GM23248 (cell line): ENCODE measurements at places on chromosomes 2 and 18. TPM values are rescaled to one million over a fixed set of nuclear protein-coding genes. Genes with fewer than 3 reads are reported as not detected.

The TPRKB gene
- total RNA-seq, result 20.1 and 24.4 TPM in 2 replicates

The CIB4 gene
- total RNA-seq, result not detected in 2 replicates

The SATB2 gene
- total RNA-seq, result 6.3 and 9.9 TPM in 2 replicates

The MC4R gene
- total RNA-seq, result 0.32 TPM in 1 of 2 replicates, not detected in the other

The MARCO gene
- not detected in 2 replicates for total RNA-seq

The SULT1C4 gene
- not detected in 2 replicates for total RNA-seq

The LOXL3 gene
- total RNA-seq, result 52.4 and 56.9 TPM in 2 replicates

DNA sequence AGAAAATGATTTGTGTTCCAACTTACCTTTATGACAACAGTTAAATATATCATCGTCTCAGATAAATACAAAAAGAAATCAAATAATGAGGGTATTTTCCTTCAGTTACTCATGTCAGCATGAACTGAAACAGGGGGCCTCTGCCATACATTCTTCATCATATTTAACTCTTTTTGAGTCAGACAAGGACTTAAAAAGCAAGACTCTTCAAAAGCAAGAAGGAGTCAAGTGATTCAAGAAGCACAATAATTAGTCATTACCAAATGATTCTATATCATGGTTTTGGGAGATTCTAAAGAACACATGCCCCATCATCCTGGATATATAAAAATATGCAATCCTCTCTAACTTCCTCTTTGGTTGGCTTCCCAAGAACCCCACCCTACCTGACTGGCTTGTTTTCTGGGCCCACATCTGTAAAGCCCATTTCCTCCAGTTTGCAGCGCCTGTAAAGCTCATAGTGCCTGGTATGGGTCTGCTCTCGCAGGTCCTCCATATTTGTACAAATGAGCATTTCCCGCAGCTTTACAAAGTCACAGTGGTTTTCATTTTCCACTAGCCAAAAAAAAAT, 49.7 kb downstream of the SEPTIN10 start:
- peak; percentile 36 for DNase-seq

DNA sequence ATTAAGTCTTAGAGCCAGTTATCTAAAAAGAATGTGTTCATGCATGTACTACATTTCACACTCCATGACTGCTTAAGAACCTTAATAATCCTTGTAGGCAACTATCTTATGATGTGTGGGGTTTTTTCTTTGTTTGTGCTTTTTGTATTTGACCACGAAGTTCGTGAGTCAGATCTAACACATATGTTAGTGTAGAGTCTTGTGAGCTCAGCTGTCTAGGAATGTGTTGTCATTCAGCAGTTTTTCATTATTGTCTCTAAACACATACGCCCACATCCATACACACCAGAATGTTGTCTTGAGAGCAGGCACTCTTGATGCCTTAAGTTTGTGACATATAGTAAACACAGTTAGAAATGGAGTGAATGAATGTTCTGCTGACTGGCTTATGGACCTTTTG, 38.4 kb downstream of the CAB39 start:
- DNase-seq, result peak; percentile 90

DNA sequence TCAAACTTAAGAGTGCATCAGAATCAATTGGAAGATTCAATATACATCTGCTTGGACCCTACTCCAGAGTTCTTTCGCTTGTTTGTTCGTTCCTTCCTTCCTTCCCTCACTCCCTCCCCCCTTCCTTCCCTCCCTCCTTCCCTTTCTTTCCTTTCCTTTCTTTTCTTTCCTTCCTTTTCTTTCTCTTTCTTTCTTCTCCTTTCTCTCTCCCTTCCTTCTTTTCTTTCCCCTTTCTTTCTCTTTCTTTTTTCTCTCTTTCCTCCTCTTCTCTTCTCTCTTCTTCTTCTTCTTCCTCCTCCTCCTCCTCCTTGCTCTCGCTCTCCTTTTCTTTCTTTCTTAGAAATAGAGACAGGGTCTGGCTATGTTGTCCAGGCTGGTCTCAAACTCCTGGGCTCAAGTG, 45.9 kb downstream of the MTHFD2 start:
- DNase-seq, result no peak

- DNase-seq, result no peak
Measured at GRCh38 chr2:238876232-238876630, 28.3 kb downstream of the TWIST2 start.

- no peak for DNase-seq
Measured at GRCh38 chr18:39701055-39701783, 2135.6 kb upstream of the CELF4 start.

GRCh38 chr18:22424565-22424963, 6.8 kb upstream of the CTAGE1 start:
- no peak for DNase-seq

DNA sequence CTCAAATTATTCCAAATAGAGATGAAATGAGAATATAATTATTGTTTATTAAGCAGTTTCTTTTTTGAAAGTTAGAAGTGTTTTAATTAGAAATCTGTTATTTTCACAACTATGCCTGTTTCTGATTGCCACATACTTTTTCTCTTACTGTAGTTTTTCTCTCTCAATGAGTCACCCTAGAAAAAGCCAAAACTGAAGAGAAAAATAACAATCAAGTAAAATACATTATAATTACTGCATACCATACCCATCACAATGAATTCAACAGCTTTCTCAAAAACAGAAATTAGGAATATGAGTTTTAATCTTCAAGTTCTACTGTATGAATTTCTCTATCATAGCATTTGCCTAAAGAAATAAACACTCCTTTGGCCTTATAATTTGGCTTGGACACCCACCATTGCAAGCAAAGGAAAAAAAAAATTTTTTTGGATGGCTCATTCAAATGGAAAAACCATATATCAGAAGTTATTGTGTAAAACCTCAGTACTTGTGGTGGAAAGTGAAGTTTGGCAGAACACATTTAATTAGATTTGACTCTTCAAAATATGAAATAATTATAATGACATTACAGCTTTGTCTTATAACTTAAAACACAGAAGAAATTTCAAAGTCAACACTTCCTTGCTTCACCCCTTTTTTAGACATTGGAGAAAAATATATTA, 138.5 kb downstream of the DYM start:
- DNase-seq, result peak; percentile 78

DNA sequence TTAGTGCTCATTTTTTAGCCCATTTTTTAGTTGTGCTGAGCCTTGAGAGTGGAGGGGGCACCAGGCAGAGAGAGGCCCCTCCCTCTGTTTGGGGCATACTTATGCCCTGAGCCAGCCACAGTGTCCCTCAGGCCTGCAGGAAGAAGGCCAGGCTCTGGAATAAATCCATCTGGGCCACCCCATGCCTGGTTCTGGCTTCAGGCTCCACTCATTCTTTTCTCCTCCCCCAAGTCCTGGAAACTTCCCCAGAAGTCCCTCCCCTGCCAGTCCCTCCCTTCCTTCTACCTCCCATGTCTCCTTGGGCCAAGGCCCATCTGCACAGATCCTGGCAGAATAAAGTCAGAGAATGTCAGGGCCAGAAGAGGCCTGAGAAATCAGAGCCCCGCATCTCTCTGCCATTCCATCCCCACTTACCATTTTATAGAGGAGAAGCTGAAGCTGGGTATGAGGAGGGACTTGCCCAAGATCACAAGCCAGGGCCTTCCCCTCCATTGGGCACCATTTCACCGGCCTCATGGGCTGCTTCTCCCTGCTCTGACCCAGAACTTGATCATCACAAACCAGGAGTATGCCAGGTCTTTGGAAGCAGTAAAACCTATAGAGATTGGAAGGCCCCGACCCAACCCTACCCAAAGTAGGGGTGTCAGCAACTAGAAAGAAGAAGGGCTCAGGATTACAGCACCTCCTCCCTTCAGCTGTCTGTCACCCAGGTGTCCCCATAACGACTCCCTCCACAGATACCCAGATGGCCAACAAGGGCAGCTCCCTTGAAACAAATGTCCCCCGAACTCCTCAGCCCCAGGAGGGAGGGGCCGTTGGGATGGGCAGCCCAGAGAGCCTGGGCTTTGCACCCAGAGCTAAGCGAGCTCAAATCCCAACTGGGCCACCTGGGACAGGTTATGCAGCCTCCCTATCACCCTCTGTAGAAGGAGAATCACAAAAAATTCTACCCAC, 108.4 kb downstream of the POLR1A start:
- DNase-seq, result peak; percentile 70

- DNase-seq, result no peak
Measured at GRCh38 chr18:27227721-27228120, 42.6 kb upstream of the CHST9 start.

DNA sequence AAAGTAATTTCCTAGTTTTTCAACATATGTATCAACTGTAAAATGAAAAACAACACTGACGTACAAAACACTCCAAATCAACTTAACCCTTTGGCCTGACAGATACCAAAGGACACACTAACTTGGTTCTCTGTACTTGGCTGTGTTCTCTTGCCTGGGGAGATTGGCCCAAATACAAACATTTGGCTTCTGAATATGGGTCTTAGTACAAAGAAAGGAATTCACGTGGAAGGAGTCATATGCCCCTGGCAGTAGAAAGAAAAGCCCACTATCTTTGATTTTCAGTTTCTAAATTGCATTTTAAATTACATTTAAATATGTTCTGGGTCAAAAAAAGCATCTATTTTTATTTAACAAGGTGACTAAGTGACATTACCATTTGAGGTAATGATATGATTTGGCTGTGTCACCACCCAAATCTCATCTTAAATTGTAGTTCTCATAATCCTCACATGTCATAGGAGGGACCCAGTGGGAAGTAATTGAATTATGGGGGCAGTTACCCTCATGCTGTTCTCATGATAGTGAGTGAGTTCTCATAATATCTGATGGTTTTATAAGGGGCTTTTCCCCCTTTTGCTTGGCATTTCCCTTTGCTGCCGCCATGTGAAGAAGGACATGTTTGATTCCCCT, 153.6 kb upstream of the CCDC195 start:
- peak; percentile 90 for DNase-seq

DNA sequence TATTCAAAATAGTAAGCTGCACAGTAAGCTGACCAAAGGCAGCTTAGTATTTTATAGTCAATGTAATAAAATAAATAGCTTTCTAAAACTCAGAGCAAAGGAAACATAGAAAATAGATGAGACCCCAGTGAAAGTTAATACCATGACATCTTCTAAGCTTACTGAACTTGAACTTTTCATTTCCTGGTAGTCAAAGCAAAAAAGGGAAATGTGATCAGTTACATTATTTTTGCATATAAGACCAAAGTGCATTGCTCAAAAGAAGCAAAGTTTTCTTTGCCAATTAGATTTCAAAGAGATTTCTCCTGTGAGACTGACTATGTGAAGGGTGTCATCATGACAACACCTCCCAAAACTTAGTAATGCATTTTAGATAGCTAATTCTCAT, 70.2 kb downstream of the MYO1B start:
- no peak for DNase-seq

GRCh38 chr2:39504790-39505335, 67.8 kb upstream of the MAP4K3 start:
- peak; percentile 84 for DNase-seq

- no peak for DNase-seq
Measured at GRCh38 chr2:156345582-156345981, 13.1 kb upstream of the NR4A2 start.

DNA sequence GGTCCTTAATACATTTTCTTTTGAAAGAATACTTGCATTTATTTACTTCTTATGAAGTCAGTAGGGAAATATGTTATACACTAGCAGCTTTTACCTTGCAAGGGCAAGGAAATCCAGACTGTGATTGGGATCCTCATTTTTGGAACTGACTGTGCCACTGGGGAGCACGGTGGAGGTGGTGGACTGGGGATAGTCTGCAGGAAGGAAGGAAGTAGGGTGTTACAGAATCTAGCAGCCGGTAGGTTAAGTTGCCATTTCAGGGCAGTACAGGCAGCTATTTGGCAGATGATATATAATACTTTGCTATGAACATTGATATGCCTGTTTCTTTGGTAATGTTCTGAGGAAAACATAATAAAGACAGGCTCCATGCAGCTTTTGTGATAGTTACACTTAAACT, 238.3 kb downstream of the PHLPP1 start:
- DNase-seq, result no peak

GRCh38 chr2:240201866-240202265, 61.4 kb upstream of the OTOS start:
- no peak for DNase-seq

DNA sequence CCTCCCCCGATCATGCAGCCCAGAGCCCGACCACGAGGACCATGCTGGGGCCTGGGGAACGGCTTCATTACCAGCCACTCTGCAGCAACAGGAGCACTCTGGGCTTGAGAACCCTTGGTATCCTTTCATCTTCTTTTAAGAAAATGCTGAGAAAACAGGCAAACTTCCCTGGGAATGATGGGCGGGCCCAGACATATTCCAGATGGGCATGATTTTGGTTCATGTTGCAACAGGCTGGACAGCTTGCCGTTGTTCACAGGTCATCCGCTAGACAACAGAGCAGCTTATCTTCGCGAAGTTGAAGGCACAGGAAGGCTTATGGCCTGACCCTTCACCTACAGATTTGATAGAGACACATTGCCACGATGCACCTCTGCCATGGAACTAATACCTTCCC, 121.0 kb downstream of the KLHL29 start:
- DNase-seq, result peak; percentile 46

- peak; percentile 92 for DNase-seq
Measured at GRCh38 chr18:12327510-12328178, 19.6 kb downstream of the TUBB6 start.

GRCh38 chr18:26091047-26091630, 726 bp upstream of the SS18 start:
- peak; percentile 90 for DNase-seq

DNA sequence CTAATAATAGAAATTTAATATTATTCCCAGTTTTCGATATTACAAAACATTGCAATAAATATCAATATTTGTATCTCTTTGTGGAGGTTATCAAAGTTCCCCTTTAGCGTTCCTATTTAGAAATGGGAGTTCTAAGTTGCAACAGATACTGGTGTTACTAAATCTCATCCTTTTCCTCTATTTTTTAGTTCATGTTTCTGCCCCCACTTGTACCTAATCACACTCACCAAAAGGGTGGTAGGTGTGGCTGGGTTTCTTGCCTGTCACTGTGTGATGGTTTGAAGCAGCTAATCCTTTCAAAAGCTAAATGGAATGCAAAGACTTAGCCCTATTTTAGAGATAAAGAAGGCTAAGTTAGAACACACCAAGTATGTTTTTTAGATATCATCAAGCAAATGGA, 997.9 kb downstream of the TSN start:
- no peak for DNase-seq

GRCh38 chr2:120731175-120731574, 4.5 kb upstream of the GLI2 start:
- no peak for DNase-seq

GRCh38 chr2:136527560-136527959, 237.8 kb upstream of the THSD7B start:
- peak; percentile 29 for DNase-seq

DNA sequence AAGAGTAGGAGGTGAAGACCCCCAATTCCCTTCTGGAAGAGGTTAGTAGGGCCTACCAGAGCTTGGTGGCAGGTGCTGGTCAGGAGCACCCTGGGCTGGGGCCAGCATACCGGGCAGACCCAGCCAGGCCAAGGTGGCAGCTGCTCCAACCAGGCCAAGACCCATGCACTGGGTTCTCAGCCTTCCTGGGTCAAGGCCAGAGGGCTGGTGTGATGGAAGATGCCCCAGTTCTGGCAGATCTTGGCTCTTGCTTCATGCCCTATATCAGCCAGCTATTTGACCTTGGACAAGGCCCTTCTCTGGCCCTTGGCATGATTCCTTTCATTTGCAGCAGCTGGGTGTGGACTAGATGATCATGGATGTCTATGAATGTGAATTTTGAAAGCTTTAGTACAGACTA, 57.7 kb downstream of the PRKCE start:
- no peak for DNase-seq

- DNase-seq, result no peak
Measured at GRCh38 chr2:42696987-42697386, 66.9 kb downstream of the OXER1 start.
